H9 (cell line): ENCODE measurements at places on chromosomes 1 and 21. TPM values are rescaled to one million over a fixed set of nuclear protein-coding genes. Genes with fewer than 3 reads are reported as not detected.

- H3K4me3 ChIP-seq = peak within 1 kb of the TSS; percentile 82
- DNase-seq = no peak
- no peak within 1 kb of the TSS for H3K27ac ChIP-seq
- H3K36me3 ChIP-seq = no peaks in the 10 kb centered on the region; the same call in 1 of the 3 replicates
These were observed at the start of gene NBL1 for GRCh38 chr1:19643602-19644394. Gene NBL1 (plus strand): TSS chr1:19644311. CDS start chr1:19655031, 10,720 bp downstream.

DNA sequence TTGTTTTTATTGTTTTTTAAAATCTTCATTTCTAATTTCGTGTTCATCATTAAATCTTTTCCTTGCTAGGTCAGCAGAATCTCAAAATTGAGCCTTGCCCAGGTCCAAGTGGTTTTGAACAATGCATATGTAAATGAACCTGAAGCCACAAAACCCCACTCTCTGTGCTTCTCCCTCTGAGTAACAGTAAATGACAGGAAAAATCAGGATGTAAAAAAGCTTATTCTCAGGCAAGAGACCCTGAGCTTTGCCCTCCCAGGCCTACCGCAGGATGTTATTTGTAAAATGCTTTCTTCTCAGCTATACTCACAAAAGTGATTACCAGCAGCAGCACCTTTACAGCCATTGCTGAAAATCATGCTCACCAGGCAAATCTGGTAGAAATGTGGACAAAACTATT lies 47.6 kb downstream of the TYW3 start:
- H3K4me3 ChIP-seq = no peak overlapping the region
- H3K36me3 ChIP-seq = no peaks in the 10 kb centered on the region
- no peaks in the 10 kb centered on the region for H3K4me1 ChIP-seq
- H3K27ac ChIP-seq = no peak overlapping the region
- no peaks in the 10 kb centered on the region for H3K27me3 ChIP-seq
- no peak for DNase-seq

DNA sequence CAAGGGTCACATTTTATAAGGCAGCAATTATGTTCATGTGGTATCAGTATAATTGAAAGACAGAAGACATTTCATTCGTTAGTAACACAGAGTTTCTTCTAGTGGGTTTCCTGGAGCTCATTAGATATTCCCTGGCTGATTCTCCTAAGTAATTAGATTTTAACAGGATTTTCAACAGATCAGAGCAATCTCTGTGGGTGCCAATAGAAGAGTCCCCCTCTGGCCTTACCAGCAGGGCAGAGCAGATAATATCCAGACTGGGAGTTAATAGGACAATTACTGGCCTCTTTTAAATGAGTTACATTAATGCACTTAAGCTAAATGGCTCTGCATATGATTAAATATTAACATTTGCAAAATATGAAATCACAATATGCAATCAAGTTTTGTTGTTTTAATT lies 74.2 kb upstream of the FOXD3 start:
- H3K36me3 ChIP-seq = no peaks in the 10 kb centered on the region; the same call in 1 of the 2 replicates
- no peak overlapping the region for H3K4me3 ChIP-seq
- H3K4me1 ChIP-seq = no peaks in the 10 kb centered on the region
- no peak for DNase-seq

DNA sequence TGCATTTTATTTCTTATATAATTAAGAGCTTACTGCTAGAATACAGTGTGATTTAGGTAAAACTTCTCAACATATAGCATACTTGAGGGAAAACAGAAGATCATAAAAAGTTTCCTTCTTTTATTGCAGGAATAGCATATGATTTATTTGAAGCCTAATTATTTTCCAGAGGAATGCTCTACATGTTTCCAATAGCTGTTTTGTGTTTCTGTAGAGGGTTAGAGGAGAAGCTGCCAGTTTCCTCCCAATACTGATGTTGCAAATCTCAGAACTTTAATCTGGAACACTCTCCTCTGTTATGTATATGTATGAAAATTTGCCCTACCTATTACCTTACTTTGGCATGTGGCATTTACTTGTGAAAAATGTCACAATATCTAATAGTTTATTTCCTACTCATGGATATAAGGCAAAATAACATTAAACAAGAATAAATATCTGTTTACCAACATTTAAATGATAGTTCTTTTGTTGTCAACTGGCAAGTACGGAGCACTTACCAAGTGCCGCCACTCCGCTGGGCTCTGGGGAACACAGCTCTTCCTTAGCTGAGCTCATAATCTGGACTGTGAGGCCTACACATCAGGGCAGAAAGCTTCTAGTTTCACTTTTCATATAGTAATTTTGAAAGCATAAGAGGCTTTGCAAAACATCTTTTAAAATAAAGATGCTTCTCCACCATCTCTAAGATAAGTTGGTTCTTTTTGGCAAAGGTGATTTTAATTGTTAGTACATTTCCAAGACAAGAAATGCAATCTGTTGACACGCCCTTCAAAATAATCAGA lies 239.8 kb upstream of the C1orf105 start:
- DNase-seq = no peak
- no peaks in the 10 kb centered on the region for H3K27me3 ChIP-seq
- H3K4me1 ChIP-seq = no peaks in the 10 kb centered on the region
- no peak overlapping the region for H3K4me3 ChIP-seq

The CD101 gene
- total RNA-seq = 1.5 and 1.8 TPM in 2 replicates
